ENCODE measurements at places on chromosomes 12 and 14.

DNA sequence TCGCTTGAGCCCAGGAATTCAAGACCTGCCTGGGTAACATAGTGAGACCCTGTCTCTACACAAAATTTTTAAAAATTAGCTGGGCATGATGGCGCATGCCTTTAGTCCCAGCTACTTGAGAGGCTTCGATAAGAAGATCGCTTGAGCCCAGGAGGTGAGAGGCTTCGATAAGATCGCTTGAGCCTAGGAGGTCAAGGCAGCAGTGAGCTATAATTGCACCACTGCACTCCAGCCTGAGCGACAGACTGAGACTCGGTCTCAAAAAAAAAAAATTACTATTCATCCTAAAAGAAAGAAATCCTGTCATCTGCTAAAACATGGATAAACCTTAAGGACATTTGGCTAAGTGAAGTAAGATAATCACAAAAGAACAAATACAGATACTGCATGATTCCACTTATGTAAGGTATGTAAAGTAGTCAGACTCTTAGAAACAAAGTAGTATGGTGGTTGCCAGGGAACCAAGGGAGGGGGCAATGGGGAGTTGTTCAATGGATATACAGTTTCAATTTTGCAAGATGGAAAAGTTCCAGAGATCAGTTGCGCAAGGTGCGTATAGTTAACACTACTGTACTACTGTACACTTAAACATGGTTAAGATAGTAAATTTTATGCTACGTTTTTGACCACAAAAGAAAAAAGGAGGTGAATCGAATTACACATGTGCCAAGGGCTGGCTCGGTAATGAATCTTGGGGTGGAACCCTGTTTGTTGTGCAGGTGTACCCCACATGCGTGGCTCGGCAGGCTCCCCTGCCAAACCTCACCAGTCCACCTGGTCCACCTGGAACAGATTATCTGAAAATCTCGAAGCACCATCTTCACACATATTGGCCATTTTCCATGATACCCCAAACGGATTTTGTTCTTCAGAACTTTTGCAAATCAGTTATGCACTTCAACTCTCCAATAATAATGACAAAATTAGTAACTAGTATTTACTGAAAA lies 18.3 kb upstream of the ATP2A2 start:
- no peak for DNase-seq

DNA sequence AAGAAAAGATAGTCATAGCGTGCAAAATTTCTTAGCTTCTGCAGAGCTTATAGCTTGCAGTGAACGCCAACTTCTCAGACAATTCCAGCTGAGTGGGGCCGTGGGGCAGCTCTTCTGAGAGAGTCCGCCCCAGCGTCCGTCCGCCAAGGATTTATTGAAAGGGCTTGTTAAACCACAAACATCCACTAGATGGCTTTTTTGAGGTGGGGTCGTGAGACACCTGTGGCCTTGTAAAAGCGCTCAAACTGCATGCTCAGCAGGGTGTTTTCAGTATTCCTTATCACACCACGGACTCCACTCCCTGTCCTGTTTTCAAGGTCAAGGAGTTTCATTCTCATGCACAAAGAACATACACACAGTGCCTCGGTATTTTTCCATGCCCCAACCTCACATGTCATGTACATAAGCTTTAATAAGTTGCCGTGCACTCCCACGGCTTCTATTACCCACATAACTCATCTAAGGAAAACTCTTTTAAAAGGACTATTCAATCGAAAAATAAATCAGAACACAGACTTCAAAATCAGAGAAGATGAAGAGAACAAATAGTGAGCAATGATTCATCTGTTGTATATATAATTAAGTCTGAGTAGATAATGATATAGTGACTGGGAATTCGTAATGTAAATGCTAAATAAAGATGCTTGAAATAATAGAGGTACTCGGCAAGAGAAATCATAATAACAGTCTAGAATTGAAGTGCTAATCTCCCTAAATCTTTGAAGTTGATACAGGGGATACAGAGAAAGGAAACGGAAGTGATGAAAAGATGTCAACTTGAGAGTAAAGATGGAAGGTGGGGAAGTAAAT lies 46.7 kb downstream of the WBP11 start:
- DNase-seq = peak; percentile 43

DNA sequence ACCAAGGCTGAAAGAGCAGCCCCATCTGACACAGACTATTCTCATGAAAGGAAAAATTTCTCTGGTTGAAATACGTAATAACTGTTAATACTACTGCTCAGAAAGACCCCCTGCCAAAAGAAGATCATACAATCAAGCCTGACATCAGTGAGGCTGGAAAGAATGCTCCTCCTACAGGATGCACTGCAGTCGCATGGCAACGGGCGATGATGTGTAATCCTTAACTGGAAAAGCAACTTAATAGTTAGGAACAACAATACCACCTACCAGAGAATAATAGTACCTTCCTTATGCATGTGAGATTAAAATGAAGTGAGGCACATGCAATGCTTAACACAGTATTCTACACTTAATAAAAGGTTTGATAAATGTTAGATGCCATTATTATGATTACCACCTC lies 1.2 kb upstream of the GOLGA5 start:
- no peak for DNase-seq

- DNase-seq = no peak
Measured at GRCh38 chr14:77603654-77604255, 12.7 kb downstream of the SPTLC2 start.

DNA sequence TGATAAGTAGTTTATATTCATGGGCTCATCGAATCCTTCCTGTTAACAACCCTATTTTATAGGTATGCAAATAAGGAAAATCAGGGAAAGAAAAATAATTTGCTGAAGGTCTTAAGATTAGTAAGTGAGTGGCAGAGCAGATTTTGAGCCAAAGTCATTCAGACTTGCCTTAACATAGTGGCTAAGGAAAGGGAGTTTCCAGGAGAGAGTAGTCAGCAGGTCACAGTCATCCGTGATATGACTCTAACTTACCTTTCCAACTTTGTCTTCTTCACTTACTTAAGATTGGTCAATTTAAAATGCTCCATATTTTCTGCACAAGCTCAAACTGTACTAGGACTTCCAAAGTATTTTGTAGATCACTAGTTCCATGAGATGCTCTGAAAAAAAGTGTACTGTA lies 46.6 kb downstream of the AKAP6 start:
- no peak for DNase-seq

DNA sequence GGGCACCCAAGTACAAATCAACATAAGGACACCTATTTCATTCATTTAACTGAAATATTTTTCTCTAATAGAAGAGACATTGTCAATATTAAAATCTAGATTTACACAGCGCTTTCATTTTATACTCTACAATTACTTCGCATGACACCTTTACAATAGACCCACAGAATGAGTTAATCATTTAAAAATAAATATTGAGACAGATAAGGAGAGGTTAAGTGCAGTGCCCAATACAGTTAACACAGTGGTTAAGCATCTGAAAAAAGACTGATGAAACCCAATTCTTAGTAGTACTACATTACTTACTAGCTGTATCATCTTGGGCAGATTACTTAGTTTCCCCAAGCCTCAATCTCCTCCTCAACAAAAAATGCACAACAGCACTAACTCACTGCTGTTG lies 116.2 kb downstream of the DENND5B start:
- DNase-seq = no peak

GRCh38 chr14:76250302-76250701 lies 98.6 kb downstream of the GPATCH2L start:
- no peak for DNase-seq

- DNase-seq = peak; percentile 74
Measured at GRCh38 chr12:48988030-48988649, 10.0 kb downstream of the WNT1 start.

GRCh38 chr12:2895051-2895451 lies 4.4 kb downstream of the TULP3 start:
- DNase-seq = peak; percentile 34

GRCh38 chr14:94278731-94279130 lies 14.3 kb downstream of the SERPINA10 start:
- no peak for DNase-seq

DNA sequence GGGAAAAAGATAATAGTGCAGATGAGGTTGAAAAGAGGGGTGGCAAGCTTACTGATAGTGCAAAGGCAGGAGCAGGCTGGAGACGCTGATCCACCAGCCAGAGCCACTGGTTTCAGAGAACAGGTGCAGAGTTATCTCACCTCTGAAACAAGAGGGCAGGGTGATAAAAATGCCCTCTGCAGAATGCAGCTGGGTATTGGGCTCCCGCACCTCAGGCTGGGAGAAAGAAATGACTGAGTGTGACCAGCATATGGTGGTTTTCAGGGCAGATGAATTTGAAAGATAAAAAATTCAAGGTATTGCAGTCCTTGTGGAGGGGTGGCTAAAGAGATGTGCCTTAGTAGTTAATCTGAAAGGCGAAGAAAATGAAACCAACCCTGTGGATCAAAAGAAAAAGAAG lies 2.9 kb upstream of the TMEM30B start:
- DNase-seq = no peak

- no peak for DNase-seq
Measured at GRCh38 chr14:68230950-68231717, 411.6 kb downstream of the RAD51B start.

DNA sequence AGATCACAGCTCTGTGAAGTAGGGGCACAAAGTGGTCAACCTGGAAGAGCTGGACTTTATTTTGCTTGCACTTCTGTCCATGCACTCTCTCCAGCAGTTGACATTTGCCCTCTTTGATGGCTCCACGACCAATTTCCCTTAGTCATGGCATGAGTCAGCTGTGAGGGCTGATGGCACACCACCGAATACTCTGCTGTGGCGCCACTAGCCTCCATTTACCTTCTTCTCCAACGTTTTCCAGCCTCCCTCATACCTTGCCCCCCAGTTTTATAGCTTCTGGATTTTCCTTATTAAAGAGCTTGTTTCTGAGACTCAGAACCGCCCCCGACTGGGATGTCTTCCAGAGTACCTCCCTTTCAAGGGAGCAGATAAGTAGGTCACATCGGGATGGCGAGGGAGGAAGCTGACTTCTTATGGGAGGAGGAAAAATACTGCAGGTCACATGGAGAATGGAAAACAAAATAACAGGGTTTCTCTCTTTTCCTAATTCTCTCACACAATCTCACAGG lies 17.6 kb downstream of the NINJ2 start:
- DNase-seq = no peak

DNA sequence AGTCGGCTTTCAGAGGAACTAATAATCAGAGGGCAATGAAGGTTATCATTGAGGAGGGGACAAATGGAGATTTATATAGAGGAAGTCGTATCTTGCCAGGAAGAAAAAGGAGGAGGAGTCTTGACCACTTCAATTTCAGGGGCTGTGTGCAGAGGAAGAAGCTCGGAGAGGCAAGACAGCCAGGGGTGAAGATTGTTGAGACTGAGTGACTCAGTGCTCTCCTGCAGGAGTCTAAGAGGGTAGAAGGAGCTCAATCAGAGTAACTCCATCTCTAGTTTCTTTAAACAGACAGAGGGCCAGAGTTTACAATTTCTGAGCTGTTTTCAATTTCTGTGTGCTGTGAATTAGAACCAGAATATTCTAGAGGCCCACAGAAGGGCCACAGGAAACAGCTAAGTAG lies 439.3 kb upstream of the PRICKLE1 start:
- no peak for DNase-seq

GRCh38 chr12:54028314-54029201 lies at the start of gene HOXC6:
HOXC6 (plus strand) TSS chr12:54028440; CDS start chr12:54028522, 82 bp downstream.
- peak; percentile 71 for DNase-seq

DNA sequence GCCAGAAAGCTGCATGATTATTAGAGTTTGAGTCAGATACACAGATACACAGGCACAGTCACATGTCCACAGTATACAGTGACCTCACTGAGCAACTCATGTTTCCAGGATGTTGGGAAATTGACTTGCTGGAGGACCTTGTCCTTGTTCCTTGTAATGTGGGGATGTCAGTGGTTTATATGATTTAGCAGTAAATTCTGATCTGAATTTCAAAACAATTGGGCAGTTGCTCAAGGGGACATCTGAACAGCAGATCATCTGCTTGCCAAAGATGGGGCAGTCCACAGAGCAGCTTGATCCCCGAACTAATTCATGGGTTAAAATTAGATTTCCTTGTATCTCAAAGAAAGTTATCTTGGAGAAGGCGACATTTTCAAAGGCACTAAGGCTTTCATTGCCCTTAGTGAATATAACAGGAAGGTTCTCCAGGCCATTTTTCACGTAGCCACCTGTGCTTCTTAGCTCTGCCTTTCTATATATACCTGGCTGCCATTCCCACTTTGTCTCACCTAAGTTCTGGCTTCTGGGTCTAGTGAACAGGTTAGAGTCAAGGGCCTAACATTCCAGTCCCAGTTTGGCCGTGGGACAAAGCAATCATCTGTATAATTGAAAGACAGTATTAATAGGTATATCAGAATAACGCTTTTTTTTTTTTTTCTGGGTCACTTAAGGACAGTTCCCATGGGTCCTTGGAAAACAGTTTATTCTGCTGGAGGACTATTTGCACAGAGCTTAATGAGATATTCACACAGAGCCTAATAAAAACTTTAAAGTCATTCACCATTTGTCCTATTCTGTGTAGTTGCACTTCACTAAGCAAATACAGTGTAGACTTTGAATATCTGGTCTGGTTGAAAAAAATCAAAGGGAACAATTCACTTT lies 64.9 kb upstream of the STRN3 start:
- peak; percentile 84 for DNase-seq

- DNase-seq = no peak
Measured at GRCh38 chr12:54363047-54363446, 1.2 kb downstream of the GPR84 start.

DNA sequence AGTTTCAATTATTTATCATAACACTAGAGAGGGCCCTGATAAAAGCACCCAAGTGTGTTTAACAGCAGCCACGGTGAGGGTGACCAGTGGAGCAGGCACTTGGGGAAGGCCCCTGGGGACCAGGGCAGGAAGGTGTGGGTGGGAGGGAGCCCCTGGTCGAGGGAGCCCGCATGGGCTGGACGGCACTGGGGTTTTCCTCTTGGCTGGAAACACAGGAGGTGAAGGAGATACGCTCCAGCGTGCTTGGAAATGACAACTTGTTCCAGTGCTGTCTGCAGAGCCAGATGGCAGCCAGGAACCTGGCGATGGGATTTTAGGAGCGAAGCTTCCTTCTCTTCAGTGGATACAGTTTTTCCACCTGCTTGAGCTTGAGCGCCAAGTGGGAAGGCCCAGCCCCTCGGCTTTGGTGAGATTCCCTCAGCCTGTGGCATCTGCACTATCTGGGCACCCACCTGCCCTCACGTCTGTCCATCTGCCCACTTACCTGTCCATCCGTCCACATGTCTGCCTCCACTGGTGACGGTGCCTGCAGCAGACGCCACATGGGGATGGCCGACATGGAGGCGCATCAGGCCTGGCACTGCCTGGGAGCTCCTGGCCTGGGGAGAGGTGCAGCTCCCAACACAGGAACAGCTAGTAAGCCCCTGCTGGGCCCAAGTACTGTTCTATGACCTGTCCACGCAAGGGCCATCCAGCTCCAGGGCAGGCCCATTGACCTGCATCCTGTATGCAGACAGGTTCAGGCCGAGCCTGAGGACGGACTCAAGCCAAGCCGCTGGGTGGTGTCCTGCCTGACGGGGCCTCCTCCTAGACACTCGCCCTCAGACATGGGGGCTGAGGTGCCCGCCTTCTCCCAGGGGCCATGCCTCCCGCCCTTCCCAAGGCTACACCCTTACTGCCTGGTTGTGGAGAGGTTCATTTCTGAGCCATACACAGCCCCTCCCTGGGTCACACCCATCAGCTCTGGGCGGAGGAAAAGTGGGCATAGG lies 192.2 kb upstream of the C14orf180 start:
- DNase-seq = no peak
